ENCODE measurements at places on chromosomes 12 and 14.

GRCh38 chr14:69107407-69108003 is 45.4 kb downstream of the DCAF5 start:
- DNase-seq = peak; percentile 37

- DNase-seq = no peak
Measured at GRCh38 chr14:55241673-55242072, 29.5 kb upstream of the FBXO34 start.

DNA sequence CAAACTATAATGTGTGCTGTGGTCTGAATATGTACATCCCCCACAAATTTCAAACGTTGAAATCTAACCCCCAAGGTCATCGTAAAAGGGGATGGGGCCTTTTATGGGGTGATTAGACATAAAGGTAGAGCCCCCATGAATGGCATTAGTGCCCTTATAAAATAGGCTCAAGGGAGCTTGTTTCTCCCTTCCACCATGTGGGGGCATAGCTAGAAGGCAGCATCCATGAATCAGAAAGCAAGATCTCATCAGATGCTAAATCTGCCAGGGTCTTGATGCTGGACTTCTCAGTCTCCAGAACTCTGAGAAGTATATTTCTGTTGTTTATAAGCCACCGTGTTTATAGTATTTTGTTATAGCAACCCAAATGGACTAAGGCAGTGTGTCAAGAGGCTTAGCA is 33.4 kb upstream of the IGF1 start:
- DNase-seq = no peak

- DNase-seq = no peak
Measured at GRCh38 chr12:67275380-67275913, 6.3 kb downstream of the CAND1 start.

- DNase-seq = no peak
Measured at GRCh38 chr12:103077108-103077773, 119.8 kb downstream of the ASCL1 start.

DNA sequence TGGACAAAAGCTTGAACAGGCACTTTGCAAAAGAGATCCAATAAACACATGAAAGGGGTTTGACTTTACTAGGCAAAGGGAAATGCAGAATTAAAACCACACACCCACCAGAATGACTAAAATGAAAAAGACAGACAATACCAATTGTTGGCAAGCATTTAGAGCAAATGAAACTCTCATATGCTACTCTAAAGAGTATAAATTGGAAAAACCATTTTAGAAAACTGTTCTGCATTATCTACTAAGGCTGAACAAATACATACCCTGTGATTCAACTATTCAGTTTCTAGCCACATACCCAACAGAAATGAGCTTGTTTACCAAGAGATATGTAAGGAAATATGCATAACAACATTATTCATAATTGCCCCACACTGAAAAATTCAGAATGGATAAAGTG is 8.5 kb upstream of the IL22 start:
- DNase-seq = no peak

GRCh38 chr12:80413462-80413861 is 30.6 kb upstream of the PTPRQ start:
- DNase-seq = no peak

- DNase-seq = no peak
Measured at GRCh38 chr14:62711351-62712023, 333.8 kb downstream of the KCNH5 start.

GRCh38 chr14:55518391-55518790 is 61.6 kb upstream of the KTN1 start:
- DNase-seq = no peak

- no peak for DNase-seq
Measured at GRCh38 chr12:82648259-82648909, 38.3 kb upstream of the TMTC2 start.

DNA sequence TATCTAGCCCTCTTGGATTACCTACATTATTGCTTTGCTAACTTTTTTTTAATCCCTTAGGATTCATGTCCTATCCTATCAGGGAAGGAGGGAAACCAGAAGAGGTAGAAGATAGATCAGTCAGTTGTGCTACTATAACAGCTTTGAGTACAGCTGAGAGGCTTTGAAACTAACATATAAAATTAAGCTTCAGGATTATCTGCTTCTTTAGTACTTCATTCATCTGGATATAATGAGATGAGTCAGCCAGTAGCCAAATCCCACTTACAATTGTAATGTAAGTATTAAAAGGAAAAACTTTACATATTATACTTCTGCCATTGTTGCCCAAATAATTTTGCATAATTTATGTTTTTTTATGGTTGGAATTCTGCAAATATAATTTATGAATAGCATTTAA is 33.4 kb upstream of the ANO6 start:
- DNase-seq = no peak

DNA sequence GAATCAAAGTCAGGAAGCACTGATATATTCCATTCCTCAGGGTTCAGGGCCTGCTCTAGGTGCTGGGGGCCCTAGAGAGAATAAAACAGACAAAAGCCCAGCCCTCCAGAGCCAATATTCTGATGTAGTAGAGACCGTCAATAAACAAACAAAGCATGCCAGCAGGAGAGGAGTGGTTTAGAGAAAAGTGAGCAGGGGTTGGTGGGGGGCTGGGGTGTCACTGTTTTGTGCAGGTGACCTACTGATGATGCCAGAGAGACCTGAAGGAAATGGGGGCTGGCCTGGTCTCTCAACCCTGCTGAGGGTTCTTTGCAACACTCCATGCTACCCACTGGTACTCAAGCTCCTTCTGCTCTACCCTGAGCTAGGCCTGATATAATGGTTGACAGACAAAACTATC is 26.5 kb downstream of the IL26 start:
- DNase-seq = no peak
